ENCODE measurements at places on chromosomes 4 and X. TPM values are rescaled to one million over a fixed set of nuclear protein-coding genes. Genes with fewer than 3 reads are reported as not detected.

Gene LINC00632
- polyA plus RNA-seq, result 10.3 TPM

Gene EREG
- polyA plus RNA-seq, result not detected

GRCh38 chrX:125765347-125765746, 400.7 kb downstream of the DCAF12L2 start:
- DNase-seq, result no peak

DNA sequence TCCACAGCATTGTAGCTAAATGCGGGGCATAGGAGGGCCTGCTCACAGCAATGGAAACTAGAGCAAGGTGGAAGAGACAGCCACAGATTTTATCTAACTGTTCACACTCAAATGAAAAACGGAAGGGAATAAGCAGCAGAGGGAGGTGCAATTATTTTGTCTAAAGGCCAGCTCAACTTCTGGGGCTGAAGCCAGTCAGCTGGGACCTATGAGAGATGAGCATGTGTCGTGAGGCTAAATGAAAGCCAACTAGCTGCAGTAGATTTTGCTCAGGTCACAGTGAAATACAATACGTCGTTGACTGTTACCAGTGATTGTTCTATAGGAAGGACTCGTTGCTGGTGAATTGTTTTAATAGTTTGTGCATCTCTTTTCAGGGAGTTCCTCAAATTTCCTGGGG, 26.4 kb upstream of the FGFBP2 start:
- no peak for DNase-seq

DNA sequence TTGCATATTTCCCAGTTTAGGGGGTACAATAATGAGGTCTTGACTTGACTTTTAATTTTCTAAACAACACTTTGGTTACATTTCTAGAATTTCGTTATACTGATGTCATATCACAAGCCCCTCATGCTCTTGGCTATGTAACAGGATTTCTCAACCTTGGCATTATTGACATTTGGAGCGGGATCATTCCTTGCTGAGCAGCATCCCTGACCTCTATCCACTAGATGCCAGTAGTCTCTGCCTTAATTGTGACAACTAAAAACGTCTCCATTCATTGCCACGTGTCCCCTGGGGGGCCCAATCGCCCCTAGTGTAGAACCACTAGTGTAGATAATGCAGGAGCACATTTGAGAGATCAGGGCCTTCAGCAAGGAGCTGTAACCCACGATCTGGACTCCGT, 234.2 kb upstream of the MID1 start:
- DNase-seq, result no peak

Gene PTPN13
- polyA plus RNA-seq, result 139 TPM

DNA sequence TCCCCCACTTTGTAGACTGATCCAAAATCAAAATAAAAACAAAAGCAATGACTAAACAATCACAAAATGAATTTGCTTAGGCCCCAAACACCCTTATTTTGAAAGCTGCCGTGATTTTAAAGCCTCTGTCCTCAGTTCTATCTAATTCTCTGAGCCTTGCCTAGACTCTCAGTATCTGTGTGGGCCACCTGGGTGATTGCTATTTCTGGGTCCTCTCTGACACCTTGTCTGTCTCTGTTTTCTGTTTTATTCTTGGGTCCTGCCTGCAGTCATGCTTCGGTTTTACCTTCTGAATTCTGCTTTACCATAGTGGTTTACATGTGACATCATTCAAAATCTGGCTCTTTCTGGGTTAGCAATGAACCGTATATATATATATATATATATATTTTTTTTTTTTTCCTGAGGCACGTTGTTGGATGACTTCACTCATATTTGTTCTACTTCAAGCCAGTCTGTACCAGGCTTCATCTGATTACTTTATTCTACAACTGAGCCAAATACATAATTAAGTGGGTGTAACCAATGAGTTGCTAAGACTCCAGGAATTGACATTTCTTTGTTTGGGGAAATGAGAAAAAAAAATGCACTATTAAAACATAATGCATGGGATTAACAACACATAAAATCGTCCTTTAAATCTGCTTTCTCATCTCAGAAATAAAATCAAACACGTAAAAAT, 710.7 kb upstream of the SLIT2 start:
- no peak for DNase-seq

- DNase-seq, result no peak
Observed at GRCh38 chr4:526189-526909, 27.3 kb downstream of the PIGG start.

- DNase-seq, result no peak
Observed at GRCh38 chr4:156970501-156971164, 966 bp downstream of the PDGFC start.

Gene IL1RAPL1
- 2.9 TPM for polyA plus RNA-seq

- no peak for DNase-seq
Observed at GRCh38 chr4:14871676-14872430, 130.4 kb upstream of the CPEB2 start.

DNA sequence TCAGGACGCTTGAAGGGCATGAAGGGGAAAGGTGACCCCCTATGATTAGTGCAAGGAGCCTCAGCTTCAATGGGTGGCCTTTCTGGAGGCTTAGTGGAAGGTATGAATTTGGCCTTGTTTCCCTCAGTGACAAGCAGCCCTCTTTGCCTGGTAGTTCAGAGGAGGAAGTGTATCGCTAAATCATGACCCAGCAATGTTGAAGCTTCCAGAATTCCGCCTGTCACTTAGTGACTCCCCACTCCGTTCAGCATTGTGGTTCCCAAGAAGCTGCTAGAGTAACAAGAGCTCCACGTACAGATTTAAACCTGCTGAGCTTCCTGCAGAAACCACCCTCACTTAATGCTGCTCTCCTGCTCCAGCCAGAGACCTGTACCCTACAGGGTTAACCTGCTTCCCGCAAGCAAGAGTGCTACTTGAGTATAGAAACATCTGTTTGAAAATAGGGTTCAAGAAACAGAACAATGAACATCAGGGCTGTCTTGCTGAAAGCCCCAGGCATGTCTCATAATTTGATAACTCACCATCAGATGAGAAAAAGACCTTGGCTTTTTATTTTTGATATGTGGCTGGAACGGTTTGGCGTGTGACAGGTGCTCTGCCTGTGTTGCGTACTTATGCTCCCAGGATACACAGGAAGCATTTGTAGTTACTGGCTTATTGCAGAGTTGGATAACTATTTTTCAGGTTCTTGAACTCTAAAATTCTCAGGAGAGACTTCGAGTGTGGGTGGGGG, 105.2 kb downstream of the UCHL1 start:
- no peak for DNase-seq

Gene CAPN6
- polyA plus RNA-seq, result 23.4 TPM

DNA sequence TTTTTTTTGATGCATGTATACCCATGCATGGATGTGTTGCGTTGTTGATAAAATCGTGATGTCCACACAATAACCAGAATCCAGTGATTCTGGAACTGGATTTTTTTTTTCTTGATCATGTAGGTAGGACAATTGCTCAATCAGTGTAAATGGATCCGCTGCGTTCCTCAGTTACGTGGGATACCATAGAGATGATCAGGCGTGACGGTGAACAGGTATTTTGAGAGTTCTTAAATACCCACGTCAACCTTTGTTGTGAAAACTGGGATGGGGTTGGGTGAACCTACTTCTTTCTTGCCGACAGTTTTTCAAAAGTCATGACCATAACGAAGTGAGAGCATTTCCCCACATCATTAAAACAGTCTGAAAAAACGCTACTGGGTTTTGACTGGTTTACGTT, 913 bp upstream of the SMIM10L2A start:
- no peak for DNase-seq

Gene XPNPEP2
- polyA plus RNA-seq, result 45.1 TPM

DNA sequence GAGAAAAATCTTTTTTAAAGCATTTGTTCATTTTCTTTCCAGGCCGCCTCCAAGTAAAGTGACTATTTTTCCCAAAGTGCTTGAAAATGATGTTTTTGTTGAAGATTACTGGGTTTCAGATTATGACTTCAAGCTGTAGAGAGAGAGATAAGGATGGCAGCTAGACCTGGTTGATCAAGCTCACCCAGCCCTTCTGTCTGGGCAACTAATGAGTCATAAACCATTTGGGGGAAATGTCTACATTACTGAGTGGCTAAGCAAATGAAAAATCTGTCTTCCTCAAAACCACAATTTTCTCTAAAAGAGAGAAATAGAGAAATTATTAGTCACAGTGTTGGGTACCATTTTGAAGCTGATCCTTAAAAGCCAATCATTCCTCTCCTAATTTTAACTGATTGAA, 355.4 kb upstream of the CPEB2 start:
- DNase-seq, result no peak

DNA sequence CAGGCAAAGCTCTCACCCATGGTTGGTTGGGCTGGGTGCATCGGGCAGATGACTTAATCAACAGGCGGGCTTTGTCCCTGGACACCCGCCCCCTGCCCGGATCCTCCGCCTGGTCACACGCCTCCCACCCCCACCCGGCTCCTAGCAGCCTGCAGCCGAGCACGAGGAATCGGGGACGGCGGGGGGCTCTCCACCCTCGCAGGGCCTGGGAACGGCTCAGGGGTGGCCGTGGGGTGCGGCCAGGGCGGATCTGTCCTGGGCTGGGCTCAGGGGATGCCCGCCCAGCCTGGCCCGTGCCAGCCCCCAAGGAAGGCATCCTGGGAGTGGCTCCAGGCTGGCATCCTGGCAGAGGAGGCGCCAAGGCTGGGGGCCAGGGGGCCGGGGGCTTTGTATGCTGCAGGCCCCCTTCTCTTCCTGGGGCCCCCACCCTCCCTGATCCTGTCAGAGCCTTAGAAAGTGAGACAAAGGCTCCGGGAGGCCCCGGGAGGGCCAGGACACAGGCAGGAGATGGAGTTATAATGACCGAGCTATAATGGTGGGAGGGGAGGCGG, 32.5 kb upstream of the FGFR3 start:
- no peak for DNase-seq

DNA sequence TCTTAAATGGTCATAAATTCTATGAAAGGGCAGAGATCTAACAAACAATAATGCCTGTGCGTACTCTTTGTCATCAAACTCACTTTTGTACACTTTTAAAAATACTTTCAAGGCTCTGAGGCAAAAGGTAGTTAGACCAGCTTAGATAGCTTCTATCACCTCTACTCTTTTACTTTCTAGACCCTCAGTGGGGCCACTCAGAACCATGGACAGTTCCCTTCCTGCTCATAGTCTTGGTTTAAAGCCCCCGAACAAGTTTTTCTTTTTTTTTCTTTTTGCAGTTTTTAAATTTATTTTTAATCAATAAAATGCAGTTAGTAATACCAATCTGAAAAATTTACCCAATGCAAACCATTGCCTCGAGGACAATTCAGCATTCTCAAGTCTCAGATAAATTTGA, 460.5 kb upstream of the CNKSR2 start:
- peak; percentile 5 for DNase-seq

DNA sequence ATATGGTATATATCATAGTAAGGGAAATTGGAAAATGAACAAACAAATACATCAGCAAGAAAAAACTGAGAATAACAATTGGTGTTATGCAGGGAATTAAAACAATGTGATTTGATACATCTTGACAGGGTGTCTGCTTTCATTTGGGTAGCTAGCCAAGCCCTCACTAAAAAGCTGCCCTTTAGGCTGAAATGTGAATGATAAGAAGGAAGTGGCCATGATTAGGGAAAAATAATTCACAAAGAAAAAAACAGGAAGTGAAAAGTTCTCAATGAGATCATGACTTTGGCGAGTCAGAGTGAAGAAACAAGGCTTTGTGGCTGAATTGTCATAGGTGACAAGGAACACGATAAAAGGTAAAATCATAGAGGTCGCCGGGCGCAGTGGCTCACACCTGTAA, 675.8 kb upstream of the SLIT2 start:
- DNase-seq, result no peak

DNA sequence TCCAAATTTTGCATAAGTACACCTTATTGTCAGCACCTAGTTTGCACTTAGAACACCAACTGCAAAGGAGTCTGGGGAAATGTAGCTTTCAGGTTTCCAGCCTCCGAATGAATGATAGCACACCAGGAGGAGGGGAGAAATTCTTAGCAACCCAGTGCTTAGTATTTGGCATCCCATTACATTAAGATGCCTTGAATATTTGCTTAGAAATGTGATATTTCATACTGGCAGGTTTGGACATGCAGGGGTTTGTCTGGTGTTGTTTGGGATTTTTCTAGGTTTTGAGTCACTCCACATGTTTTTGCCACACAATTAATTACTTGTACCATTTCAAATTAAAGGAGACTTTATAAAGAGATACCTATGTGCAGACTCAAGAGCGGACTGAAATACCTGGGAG, 60.3 kb upstream of the CAMK2D start:
- no peak for DNase-seq

DNA sequence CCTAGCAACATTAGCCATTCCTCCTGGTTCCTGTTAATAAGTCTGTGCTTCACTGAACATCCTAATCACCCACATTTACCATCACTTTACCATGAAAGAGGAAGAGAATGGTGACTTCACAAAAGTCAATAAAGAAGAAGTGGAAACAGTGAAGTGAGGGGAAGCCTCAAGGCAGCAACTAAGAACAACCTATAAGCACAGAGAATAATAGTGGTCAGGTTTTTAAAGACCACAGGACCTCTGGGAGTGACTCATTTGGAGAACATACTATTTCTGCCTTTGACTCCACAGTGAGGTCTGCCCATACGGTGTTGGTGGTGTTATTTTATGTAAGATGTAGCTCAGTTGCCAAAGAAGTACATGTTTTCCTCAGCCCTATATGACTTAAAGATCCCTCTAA, 86.0 kb upstream of the TET2 start:
- DNase-seq, result no peak

GRCh38 chrX:23854122-23854521, 53.6 kb downstream of the APOO start:
- DNase-seq, result no peak

DNA sequence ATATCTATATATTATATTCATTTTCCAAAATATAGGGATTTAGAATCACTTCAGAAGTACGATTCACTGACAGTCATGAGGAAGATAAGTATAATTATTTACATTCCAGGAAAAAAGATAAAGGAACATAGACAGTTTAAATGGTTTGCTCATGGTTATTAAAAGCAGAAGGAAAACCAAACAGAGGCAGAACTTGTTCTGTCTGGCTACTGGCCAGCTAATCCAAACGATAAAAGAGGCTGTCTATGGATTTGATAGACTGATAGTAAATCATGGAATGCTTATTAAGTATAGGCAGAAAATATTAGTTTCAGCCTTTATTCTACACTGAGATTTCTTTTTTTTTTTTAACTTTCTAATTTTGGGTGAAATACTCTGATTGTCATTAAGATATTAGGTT, 50.2 kb downstream of the RPGR start:
- no peak for DNase-seq

- no peak for DNase-seq
Observed at GRCh38 chr4:147355032-147355656, 125.8 kb upstream of the EDNRA start.

Gene CT45A3
- polyA plus RNA-seq, result not detected

GRCh38 chr4:8742546-8742945, 129.1 kb downstream of the HMX1 start:
- DNase-seq, result no peak

DNA sequence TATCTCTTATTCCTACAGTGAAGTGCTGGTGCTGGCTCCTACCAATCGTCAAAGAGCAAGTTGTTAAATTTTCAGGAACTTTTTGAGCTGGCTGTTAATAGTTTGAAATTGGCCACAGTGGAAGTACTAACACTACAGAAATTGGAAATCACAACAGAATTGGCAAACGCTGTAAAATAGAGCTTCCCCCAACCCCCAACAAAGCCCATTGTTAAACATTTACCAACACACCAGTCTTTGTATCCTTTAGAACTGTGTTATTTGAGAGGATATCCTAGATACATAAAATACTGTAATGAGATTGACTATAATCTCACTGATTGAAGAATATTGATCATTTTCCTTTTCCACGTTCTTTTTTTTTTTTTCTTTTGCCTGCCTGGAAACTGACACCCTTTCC, 37.4 kb downstream of the FAM241A start:
- no peak for DNase-seq

Gene DDX60
- 14.5 TPM for polyA plus RNA-seq

All from right renal pelvis (tissue), 4 donors.